Colonic mucosa (tissue), 4 donors: ENCODE measurements at places on chromosomes 7 and 10. TPM values are rescaled to one million over a fixed set of nuclear protein-coding genes. Genes with fewer than 3 reads are reported as not detected.

DNA sequence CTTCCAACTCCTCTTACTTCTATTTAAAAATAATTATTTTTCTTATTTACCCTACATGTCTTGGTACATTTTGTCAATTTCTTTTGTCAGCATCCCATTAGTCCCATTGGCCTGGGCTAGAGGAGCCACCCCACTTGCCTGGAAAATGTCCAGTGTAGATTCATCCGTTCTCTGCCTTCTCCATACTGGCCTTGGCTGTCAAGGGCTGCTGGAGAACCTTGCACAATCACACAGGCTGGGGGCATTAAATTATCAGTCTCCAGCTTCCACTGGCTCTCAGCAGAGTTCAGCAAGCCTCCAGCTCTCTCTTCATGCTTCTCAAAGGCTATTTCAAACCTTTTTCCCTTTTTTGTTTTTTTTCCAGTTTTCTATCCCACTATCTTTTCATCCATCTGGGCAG, 13.8 kb upstream of the ZCCHC24 start:
- no peaks in the 10 kb centered on the region for H3K4me1 ChIP-seq
- H3K27ac ChIP-seq, result no peak overlapping the region
- no peaks in the 10 kb centered on the region for H3K27me3 ChIP-seq
- no peak overlapping the region for H3K4me3 ChIP-seq
- H3K36me3 ChIP-seq, result no peaks in the 10 kb centered on the region

DNA sequence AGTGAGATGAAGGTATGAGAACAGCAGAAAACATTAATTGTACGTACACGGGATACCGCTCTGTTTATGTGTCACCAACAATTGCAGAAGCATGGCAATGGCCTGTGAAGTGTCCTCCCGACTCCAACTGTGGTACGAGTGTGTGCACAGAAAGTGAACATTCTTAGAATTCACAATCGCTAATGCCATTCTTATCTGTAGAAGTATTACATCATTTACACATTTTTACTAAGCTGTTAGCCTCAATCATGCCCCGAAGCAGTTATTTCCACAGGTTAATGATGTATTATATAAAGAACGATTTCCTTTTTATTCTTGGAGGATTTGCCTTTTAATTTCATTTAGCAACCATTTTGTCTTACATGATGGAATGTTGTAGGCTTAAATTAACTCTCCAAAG, 103.4 kb downstream of the EVX1 start:
- H3K27me3 ChIP-seq, result no peaks in the 10 kb centered on the region
- no peaks in the 10 kb centered on the region for H3K36me3 ChIP-seq
- H3K4me1 ChIP-seq, result peaks cover 4% of the 10 kb centered on the region
- H3K27ac ChIP-seq, result no peak overlapping the region
- H3K4me3 ChIP-seq, result no peak overlapping the region

- H3K27ac ChIP-seq, result no peak overlapping the region
- H3K36me3 ChIP-seq, result peaks cover 12% of the 10 kb centered on the region
- no peaks in the 10 kb centered on the region for H3K27me3 ChIP-seq
- H3K4me3 ChIP-seq, result no peak overlapping the region
Observed at GRCh38 chr10:113691381-113691780, 11.7 kb downstream of the CASP7 start.

GRCh38 chr10:77602913-77603533, 34.6 kb downstream of the KCNMA1 start:
- H3K27me3 ChIP-seq, result no peaks in the 10 kb centered on the region
- H3K4me1 ChIP-seq, result peaks cover 19% of the 10 kb centered on the region
- peak overlapping the region; percentile 60 for H3K27ac ChIP-seq
- no peak for DNase-seq
- H3K4me3 ChIP-seq, result no peak overlapping the region

The AKR1E2 gene
- 8.6 TPM for total RNA-seq

The LIMK1 gene
- 11.1 TPM for total RNA-seq
